ENCODE measurements at places on chromosomes 12 and 14. TPM values are rescaled to one million over a fixed set of nuclear protein-coding genes. Genes with fewer than 3 reads are reported as not detected.

GRCh38 chr12:53602176-53602864, 23.9 kb downstream of the ATF7 start:
- DNase-seq = no peak

- DNase-seq = no peak
These were observed 13.2 kb upstream of the OR11G2 start for GRCh38 chr14:20177433-20177974.

DNA sequence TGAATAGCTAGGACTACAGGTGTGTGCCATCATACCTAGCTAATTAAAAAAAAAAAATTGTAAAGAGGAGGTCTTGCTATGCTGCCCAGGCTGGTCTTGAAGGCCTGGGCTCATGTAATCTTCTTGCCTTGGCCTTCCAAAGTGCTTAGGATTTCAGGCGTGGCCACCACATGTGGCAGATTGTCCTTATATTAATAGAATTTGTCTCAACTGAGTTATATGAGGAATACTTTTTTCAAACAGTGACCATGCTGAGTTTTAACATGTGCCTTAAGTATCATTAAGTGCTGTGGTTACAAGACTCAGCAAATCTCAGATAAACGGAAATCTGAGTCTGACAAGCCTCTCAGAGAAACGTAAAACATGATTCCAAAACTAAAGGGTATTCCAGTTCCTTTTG, 83.2 kb upstream of the FERMT2 start:
- DNase-seq = no peak

GRCh38 chr12:122064780-122065588, 13.6 kb upstream of the MLXIP start:
- peak; percentile 86 for DNase-seq

DNA sequence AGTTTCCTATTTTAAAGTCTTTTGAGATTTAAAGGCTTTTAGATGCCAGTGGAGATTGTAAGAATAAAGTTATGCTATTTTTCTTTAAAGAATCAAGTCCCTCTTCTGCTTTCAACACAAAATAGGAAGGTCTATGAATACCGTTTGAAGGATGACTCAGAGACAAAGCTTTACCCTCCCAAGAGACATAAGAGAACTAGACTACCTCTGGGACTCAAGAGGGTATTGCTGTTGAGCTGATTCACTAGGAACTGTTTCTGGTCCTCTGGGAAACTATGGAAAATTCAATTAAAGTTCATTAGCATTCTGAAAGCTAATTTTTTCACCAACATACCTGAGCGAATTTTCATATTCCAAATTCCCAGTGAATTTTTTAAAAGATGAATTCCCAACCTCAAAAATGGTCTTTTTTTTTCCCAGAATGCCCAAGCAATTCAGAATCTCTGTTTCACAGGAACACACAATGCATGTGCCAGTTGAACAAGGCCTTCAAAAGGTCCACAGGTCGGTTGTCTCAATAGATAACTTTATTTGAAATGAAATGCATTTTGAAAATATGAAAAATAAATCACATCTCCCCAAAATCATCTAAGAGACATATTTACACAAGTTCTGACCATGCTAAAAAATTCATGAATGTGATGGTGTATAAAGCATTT, 6.5 kb downstream of the PHLDA1 start:
- DNase-seq = no peak

GRCh38 chr12:15880721-15881120, 1.5 kb upstream of the STRAP start:
- DNase-seq = no peak

GRCh38 chr12:90970471-90970870, 15.5 kb upstream of the CCER1 start:
- no peak for DNase-seq

DNA sequence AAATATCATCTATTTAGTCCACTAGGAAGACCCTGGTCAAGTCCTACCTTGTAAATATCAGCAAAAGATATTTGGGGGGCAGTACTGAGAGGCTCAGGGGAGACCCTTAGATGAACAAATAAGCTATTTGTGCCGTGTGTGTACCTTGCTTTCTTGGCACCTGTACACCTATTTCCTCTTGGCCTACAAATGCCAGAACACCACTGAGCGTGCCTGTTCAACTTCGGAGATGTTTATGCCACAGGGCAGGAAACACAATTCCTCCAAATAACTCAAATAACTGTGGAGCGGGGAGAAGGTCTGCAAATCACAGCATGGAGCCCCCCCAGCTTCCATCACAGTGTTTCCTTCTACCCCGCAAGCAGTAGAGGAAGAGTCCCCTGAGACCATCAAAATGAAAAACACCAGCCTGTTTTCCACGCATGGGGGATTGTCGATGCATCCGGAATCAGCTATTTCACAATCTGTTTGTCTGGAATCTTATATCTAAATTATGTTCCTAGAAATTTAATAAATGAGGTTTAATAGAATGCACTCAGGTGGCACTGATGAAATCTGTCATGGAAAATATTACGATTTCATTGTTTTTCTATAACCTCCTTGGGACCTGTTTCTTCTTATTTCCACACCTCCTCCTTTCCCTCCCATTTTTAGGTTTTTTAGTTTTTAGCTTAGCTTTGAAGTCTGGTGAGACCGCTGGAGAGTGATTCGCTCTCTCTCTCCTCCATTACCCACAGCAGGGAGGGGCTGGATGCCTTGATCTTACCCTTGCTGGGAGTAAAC, 254.0 kb upstream of the SRRM4 start:
- DNase-seq = no peak

DNA sequence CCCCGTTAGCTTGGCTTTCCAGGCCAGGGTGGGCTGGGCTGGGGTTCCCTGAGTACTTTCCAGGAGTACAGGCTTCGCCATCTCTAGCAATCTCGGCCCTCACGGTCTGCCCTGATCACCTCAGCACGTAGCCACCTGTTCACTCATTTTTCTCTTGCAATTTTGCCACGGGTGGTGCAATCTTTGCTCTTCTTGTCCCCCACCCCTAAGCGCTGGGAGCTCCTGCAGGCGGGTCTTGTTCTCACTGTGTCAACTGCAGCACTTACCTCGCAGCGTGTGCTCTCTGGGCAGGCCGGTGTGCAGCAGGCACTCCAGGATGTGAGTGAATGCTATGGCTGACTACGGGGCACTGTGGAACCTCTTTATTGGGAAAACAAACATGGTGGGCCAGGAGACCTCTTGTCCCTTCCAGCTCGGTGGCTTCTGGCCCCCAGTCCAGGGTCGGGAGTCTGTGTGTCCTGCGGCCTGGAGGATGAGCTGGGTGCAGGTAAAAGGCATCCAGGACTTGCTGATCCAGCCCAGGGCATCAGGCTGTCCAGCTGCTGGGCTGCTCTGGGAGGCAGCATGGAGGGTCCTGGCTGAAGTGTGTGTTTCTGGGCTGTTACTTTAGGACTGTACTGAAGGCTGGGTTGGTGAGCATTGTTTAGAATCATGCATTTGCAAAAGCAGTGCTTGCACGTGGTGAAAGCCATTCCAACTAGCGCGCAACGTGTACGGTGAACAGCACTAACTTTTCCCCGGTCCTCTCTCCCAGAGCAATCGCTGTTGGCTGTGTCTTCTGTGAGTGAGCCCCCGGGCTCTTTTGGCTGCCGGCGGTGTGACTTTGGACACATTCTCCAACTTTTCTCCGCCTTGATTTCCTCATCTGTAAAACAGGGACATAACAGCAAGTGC, 1.5 kb upstream of the ULK1 start:
- DNase-seq = peak; percentile 37

DNA sequence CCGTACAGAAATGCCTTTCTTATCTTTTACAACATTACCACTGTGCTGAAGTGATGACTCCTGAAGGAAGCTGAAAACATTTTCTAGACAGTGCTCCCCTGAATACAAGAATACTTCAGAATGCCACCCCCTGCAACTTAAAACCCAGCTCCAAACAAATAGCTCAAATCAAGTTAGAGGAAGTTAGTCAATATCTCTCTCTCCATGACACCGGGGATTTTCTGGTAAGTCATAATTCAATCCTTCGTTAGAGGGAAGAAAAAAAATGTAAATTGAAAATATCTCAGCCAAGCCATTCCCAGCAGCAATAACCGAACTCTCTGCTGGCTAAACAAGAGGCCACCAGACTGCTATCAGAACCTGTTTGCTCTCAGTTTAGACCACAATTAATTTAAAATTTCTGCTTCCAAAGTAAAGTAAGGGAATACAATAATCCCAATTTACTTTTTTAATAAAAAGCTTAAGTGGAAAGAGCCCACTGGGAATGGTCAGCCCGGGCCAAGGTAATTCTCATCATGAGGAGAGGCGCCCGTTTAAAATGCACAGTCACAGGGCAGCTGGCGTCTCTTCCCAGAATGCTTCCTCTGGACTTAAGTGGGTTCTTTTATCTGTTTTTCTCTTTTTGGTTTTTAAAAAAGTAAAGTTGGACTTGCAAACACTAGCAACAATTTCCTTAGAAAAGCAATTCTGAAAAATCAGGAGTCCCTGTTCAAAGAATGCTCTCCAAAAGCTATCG, 710.1 kb upstream of the STXBP6 start:
- DNase-seq = no peak

DNA sequence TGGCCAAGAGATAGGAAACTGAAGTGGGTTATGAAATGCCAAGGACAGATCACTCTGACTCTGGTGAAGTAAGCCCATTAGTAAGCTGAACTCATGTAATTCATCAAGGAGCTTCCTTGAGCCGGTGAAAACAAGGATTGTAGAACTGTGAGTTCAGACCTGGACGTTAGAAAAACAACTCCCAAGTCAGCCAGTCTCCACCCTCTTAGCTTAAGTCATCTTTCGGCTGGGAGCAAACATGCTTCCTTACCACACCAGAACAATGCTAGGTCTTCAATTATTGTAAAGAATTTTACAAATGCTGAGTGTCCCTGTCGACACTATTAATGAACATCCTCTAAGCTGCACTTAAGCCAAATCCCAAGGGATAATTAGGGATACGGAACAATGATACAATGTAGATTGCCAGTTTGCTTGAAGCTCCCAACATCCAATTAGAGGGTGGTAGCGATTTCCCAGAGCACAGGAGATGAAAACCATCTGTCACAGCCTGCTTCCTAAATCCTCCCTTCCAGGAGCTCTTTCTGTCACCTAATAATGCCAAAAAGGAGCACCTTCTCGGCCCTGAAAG, 45.7 kb upstream of the VASH1 start:
- no peak for DNase-seq

The CGRRF1 gene
- 23.5 TPM for total RNA-seq

The BRI3BP gene
- 10.5 TPM for total RNA-seq

The OR6S1 gene
- total RNA-seq = not detected

The DDX24 gene
- total RNA-seq = 172 TPM

The GARIN6 gene
- not detected for total RNA-seq

The EGLN3 gene
- total RNA-seq = 19.8 TPM

Measured in H9 (cell line).